ENCODE measurements at places on chromosomes 3 and 15. TPM values are rescaled to one million over a fixed set of nuclear protein-coding genes. Genes with fewer than 3 reads are reported as not detected.

MPI gene
- 66.1 TPM for total RNA-seq

LEKR1 gene
- total RNA-seq, result 0.06 TPM

GPR15 gene
- not detected for total RNA-seq

SLC38A3 gene
- not detected for total RNA-seq

RBMS3 gene
- total RNA-seq, result 7.7 TPM

SLC6A1 gene
- total RNA-seq, result not detected

GOLGA8R gene
- total RNA-seq, result 0.22 TPM

RETNLB gene
- total RNA-seq, result not detected

NBEAL2 gene
- 79.7 TPM for total RNA-seq

GRCh38 chr15:87713475-87713879, 543.1 kb downstream of the NTRK3 start:
- DNase-seq, result no peak

DNA sequence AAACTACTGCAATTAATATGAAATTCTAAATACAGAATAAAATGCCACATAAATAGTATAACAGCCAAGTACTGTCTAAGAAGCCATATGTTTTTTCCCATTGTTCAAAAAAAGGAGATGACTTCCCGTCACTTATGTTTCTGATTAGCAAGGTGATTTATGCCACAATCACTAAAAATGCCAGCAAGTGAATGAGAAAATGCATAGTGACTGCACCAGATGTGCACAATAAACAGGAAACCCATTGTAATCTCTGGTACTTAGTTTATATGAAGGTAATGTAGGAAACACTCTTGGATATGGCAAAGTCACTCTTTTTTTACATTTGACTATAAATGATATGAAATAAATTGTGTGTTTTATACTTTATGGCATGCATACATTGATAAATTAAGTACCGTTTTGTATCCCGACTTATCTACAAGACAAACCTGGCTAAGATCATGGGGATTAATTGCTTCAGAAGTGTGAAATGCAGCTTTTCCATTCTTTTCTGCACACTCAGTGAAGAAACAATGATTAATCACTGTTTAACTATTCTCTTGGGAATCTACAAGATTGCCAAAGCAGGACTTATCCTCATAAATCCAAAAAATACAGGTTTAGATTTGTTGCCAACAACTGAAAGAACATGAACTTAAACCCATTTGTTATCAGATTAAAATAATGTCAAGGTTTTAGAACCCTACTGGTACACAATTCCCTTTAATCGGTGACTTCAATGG, 164.5 kb downstream of the TBC1D5 start:
- peak; percentile 51 for DNase-seq

DNA sequence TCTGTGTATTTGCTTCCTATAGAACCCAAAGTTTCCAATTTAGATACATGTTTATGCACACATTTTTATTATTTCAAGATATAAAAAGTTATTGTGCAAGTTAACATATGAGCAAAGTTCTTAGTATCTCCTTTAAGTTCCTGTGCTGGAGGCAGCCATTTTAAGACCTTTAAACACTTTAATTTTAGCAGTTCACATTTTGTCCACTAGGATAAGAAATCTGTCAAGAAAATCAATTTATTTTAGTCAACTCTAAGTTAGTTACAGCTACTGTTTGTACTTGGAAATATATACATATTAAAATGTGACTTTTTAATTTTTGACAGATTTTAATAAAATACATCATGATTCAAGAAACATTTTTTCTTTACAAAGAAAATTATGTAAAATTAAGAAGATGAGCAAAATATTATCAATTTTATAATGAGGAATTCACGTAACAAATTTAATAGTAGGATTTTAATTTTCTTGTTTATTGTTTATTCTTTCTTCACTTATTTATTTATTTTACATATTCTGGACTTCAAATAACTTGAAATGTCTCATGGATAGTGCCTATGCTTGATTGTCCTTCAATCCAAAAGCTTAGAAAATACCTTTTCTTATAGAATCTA, 402.6 kb upstream of the GBE1 start:
- DNase-seq, result no peak

DNA sequence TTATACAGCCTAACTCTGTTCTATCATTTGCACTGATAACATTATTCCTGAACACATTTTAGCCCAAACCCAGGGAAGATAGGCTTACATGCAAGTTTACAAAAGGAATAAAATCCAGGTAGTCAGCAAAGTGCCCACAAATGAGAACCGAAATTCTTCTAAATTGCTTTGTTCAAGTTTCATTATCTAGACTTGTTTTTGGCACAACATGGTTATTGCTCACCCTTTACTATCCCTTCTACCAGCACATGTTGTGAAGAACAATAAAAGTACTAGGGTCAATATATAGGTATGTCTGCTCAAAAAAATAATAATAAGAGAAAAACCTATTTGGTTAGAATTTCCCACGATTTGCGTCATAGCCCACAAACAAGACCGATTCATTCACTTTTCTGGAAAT, 430.5 kb downstream of the FGF12 start:
- DNase-seq, result no peak

DNA sequence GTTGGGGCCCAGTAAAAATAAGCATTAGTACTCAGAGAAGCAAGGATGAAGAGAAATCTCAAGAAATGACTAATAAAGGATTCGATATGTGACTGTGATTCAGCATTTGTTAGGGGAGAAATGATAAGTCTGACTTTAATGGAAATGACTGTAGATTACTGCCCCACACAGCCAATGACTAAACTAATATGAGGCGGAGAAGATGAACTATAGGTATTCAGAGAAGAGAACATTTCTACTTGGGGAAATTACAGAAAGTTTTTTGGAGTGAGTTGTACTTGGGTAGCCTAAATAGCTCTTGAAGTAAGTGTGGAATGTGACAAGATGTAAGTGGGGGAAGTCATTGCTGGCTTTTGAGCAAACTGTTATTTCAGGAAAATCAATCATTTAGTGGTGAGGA, 380.0 kb downstream of the PDCD6IP start:
- no peak for DNase-seq

GRCh38 chr3:48012659-48013058, 3.6 kb downstream of the MAP4 start:
- no peak for DNase-seq

- DNase-seq, result no peak
These were observed 29.2 kb downstream of the SENP8 start for GRCh38 chr15:72147418-72147817.

- DNase-seq, result no peak
These were observed 28.6 kb downstream of the KLHL6 start for GRCh38 chr3:183526838-183527427.

DNA sequence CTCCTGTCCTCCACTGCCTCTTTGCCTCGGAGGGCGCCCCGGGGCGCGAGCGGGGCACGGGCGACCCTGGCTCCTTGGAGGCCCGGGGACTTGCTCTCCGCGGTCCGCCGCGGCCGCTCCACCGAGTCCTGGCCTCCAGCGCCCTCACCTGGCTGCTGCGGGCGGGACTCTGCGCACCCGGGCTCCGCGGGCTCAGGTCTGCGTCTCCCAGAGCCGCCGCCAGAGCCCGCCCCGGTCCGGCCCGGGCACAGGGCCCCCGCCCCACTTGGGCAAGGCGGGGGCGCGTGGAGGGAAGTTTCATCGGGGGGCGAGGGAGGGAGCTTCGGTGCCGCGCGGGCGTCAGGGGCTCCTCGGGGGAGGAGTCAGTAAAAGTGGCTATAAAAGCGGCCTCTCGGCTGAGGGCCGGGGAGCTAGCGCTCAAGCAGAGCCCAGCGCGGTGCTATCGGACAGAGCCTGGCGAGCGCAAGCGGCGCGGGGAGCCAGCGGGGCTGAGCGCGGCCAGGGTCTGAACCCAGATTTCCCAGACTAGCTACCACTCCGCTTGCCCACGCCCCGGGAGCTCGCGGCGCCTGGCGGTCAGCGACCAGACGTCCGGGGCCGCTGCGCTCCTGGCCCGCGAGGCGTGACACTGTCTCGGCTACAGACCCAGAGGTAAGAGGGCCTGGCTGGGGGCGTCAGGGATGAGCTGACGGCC, at the start of gene CEMIP:
Gene CEMIP, plus strand, starts transcription at position 407 of the 694 bp plus-strand sequence. CDS start 94,510 bp downstream, outside the sequence.
- DNase-seq, result no peak

DNA sequence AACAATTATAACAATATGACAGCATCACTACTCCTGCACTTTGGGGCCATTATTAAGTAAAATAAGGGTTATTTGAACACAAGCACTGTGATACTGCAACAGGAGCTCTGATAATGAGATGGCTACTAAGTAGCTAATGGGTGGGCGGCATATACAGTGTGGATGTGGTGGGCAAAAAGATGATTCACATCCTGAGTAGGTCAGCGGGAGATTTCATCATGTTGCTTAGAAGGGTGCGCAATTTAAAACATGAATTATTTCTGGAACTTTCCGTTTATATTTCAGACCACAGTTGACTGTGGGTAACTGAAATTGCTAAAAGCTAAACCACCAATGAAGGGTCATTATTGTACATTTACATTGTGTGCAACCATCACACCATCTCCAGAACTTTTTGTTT, 42.3 kb downstream of the FBXO22 start:
- no peak for DNase-seq

DNA sequence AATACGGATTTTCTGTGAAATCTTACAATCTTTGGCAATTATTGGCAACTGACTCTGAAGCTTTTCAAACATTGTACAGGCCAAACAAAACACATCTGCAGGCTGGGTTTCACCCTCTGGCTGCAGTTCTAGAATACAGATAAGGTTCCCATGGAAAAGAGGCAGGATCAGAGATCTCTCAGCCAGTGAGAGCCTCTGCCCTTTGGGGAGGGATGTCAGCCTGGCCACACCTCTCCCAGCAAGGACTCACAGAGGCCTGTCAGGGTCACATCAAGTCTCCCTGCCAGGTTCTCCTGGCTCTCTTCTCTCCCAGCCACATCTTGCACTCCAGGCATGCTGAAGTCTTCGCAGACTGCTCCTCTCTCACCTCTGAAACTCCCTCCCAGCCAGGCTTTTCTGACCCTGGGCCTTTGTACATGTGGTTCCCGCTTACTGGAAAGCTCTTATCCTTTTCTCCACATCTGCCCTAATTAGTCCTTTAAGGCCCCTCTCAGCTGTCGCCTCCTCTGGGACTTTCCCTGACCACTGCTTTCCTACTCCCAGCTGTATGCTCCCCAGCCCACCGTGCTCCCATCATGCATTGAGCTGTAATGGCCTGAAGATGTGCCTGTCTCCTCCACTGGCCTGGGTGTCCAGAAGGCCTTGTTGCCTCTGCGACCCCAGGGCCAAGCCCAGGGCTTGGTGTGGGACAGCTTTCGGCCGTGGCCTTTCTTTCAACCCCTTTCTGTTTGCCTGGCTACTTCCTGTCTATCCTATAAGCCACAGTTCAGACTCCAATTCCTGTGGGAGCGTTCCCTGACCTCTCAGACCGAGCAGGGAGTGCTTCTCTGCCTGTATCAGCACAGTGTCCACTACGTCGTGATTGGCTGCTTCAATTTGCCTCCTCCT, 4.3 kb downstream of the RBP1 start:
- no peak for DNase-seq

GRCh38 chr15:74788683-74789151, 6.8 kb downstream of the CSK start:
- DNase-seq, result no peak

DNA sequence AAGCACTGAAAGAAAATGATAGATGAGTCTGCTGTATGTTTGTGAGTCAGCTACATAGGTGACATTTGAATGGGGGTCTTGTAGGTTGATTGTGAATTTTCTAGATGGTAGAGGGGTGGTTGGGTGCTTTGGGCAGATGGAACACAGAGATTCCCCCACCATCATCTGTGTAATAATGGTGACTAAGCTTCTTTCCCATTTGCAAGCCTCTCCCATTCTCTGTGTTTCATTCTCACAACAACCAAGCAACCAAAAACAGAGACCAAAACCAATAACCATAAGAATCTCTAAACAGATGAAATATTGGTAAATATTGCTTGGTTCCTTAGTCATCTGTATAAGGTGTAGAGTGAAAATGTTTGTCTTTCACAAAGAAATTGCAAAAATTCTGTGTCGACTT, 17.8 kb upstream of the UTS2B start:
- no peak for DNase-seq

DNA sequence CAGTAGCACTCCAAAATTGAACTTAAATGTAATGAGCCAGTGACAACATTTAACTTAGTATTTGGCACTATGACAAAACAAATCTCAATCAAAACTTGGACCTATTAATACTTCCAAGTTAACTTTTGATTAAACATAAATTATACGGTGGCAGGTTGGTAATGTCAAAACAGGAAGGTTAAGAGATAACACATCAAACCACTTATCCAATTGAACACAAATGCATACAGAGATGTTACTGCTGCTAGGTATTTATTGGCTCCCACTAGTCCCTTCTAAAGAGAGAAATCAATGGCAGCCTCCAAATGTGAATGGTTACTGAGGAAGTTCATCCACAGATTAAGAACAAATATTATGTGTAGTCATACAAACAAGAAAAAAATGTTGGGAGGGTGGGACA, 1.8 kb downstream of the GSK3B start:
- no peak for DNase-seq

DNA sequence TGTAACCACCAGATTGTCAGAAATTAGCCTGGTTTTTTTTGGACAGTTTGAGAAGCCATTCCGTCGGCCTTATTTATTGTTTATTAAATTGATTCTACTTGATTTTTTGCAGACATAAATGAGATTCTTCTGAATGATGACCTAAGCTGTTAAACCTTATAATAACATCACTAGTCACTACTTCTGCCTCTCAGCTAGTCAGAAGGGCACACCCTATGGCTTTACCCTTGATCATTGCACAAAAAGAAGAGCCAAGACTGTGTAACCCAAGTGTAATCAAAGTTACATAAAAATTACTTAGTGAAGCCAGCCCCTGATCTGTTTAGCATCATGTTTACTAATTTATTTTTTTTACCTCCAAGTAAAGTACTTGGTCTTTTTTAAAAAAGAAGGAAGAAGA, 64.3 kb downstream of the CHL1 start:
- no peak for DNase-seq

DNA sequence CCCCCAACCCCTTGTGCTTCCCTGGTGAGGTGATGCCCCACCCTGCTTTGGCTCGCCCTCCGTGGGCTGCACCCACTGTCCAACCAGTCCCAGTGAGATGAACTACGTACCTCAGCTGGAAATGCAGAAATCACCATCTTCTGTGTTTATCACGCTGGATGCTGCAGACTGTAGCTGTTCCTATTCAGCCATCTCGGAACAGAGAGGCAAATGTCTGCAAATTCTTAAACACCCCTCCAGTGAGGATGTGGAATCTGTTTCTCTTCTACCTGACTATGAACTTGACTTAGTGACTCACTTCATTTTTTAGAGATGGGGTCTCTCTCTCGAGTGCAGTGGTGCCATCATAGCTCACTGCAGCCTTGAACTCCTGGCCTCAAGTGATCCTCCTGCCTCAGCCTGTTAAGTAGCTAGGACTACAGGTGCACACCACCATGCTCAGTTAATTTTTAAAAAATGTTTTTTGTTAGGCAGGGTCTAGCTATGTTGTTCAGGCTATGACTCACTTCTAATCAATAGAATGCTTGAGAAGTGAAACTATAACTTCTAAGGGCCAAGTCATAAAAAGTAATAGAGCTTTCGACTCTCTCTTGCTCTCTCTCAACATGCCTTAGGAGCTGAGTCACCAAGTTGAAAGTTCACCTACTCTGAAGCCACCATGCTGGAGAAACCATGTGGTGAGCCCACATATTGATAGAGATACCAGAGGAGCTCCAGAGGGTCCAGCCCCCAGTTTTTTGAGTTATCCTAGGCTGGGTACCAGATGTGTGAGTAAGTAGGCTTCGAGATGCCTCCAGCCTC, 11.5 kb upstream of the PARP14 start:
- DNase-seq, result peak; percentile 74

- no peak for DNase-seq
These were observed 85.5 kb downstream of the FOXP1 start for GRCh38 chr3:71497971-71498444.

GRCh38 chr3:30962084-30962483, 67.6 kb upstream of the GADL1 start:
- no peak for DNase-seq
